ENCODE measurements at places on chromosomes 7 and 10.

GRCh38 chr7:41709621-41710020 is 6.7 kb upstream of the INHBA start:
- no peak for DNase-seq

GRCh38 chr10:85851325-85851724 is 515.3 kb downstream of the GRID1 start:
- no peak for DNase-seq

DNA sequence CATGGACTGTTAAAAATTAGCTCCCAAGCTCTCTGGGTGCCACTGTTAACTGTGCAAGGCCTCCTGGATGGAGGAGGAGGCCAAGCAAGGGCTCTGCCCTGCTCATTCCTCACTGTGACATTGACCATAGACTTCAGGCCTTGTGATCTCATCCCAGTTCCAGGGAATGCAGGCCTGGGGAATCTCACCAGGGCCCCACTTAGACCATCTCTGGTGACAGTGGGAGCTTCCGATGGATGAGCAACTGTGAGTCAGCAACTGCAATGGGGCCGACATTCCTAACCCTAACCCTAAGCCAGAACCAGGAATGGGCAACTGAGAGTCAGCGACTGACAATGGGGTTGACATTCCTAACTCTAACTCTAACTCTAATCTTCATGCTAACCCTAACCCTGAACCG is 50.4 kb upstream of the MSMB start:
- DNase-seq = no peak

DNA sequence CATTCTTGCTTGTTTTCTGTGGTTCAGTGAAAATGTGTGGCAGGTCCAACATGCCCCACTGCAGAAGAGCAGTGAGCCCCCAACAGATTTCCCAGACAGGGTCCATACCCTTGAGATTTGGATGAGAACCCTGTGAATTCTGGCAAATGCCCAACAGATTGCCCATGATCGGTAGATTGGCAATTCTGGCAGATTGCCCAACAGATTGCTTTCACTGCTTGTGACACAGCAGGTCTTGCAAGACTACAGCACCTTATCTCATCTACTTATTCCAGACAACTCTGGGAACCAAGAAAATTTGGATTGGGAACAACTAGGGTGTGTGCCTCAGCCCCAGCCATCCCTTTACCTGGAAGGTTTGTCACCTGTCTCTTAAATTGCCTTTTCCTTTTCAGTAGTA is 143.7 kb upstream of the COL1A2 start:
- DNase-seq = peak; percentile 63

DNA sequence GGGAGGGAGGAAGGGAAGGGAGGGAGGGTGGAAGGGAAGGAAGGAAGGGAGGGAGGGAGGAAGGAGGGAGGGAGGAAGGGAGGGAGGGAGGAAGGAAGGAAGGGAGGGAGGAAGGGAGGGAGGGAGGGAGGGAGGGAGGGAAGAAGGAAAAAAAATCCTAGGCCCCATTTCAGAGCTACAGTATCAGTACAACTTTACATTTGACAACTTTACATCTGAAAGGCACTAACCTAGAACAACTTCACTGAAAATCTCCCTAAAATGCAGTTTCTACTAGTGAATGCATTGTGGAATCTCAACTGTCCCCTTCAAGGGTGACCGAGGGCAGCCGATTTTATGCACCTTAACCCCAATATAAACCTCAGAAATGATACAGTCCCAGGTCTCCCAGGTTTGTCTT is 259.8 kb upstream of the GALNT17 start:
- no peak for DNase-seq

- no peak for DNase-seq
Measured at GRCh38 chr7:2199528-2199927, 33.2 kb downstream of the MAD1L1 start.

DNA sequence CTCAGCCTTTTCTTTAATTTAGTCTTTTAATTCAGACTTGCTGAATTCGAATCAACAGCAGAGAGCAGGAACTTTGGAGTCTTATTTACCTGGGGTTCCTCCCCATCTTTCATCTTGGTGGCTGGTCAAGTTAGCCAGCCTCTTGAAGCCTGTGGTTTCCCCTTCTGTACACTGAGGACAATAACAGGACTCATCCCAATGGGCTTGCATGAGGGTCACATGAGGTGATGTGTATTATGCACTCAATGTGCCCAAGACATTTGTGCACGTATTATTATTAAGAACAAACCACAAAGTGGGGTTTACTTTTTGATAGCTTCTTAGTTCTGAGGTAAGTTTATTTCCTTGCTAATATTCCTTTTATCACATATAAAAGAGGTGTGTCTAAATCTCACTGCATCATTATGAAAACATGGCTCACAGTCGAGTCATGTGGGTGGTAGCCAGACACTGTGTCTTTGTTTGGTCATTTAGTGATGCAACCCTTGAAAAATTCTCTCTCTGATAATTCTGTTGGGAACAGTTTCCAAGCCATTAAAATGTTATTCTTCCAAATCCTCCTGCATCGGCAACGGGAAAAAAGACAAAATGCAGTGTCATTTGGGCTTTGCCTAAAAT is 86.5 kb upstream of the GRB10 start:
- no peak for DNase-seq

GRCh38 chr7:51666266-51666665 is 349.7 kb upstream of the COBL start:
- no peak for DNase-seq

DNA sequence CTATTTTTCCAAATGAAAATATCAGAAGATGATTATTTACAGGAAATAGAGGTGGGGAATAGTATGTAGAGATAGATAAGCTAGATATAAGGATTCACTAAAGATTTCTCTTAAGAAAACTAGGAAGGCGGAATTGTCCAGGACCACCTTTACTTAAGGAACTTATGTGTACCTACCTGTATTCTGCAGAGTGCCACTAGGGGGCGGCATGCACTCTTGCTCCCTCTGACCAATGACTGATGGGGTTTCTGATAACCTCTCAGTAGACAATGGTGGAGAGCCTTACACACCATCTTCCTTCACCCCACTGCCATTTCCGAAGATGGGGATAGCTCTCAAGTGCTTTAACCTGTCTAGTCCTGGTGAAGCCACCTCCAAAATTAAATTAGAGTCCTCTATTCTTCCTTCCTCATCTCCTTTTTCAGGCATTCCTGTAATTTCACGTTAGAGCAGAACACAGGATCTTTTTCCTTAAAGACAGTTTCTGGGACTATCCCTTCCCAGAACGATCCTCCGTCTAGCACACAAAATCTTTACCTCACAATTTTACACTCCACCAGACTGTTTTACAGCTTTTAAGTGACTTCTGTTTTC is 453.1 kb downstream of the SORCS1 start:
- DNase-seq = no peak
